ENCODE measurements at places on chromosomes 4 and X. TPM values are rescaled to one million over a fixed set of nuclear protein-coding genes. Genes with fewer than 3 reads are reported as not detected.

- DNase-seq: no peak
Observed at GRCh38 chr4:73432169-73433000, 3.6 kb upstream of the AFP start.

DNA sequence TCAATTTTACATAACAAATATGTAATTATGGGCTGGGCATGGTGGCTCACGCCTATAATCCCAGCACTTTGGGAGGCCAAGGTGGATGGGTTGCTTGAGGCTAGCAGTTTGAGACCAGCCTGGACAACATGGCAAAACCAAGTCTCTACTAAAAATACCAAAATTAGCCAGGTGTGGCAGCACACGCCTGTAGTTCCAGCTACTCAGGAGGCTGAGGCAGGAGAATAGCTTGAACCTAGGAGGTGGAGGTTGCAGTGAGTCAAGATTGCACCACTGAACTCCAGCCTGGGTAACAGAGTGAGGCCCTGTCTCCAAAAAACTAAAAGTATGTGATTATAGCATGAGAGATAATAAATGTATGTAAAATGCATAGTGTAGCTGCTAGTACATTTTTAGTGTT is 229.0 kb downstream of the PPARGC1A start:
- no peak for DNase-seq

DNA sequence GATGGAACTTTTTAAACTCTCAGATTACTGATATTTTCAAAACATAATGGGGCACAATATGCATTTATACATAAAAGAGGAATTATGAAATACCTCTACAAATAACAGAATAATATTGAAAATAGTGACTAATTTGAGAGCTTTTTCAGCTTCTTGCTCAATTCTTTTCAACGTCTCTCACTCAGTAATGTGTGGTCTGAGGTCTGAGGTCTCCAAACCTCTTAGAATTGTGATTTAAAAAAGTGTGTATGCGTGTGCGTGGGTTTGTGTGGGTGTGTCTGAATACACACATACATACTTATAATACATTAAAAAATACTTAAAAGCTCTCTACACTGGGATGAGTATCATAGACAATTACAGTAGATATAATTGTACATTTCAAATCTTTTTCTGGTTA is 7.9 kb downstream of the NDNF start:
- DNase-seq: no peak

- DNase-seq: peak; percentile 40
Observed at GRCh38 chr4:88619971-88620370, 27.7 kb downstream of the HERC3 start.

DCAF12L2 gene
- not detected for total RNA-seq
